ENCODE measurements at places on chromosomes 3 and 15. TPM values are rescaled to one million over a fixed set of nuclear protein-coding genes. Genes with fewer than 3 reads are reported as not detected.

- no peak overlapping the region for H3K27ac ChIP-seq
- H3K4me3 ChIP-seq, result no peak overlapping the region
- no peaks in the 10 kb centered on the region for H3K4me1 ChIP-seq
These were observed 880 bp upstream of the ARMC8 start for GRCh38 chr3:138186221-138186620.

GRCh38 chr3:14687360-14687759, 12.4 kb downstream of the C3orf20 start:
- H3K4me3 ChIP-seq, result no peak overlapping the region
- H3K27ac ChIP-seq, result no peak overlapping the region
- H3K36me3 ChIP-seq, result no peaks in the 10 kb centered on the region

DNA sequence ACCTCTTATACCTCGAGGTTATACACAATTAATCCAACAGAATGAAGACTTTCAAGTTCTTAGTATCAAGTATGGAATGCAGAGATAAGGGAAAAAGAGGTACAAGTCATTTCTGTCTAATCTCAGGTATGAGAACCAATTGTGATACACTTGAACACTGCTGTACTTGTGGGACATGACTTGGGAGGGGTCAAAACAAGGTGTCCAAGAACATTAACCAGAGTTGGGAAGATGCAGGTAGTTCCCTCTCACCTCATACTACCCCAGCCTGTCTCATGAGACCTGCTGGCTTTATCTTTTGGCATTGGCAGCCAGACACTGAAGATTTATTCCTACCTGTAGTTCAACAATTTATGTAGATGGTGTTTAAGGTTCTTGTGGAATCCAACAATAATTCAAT, 209.7 kb downstream of the NR1D2 start:
- no peaks in the 10 kb centered on the region for H3K36me3 ChIP-seq
- peaks cover 7% of the 10 kb centered on the region for H3K4me1 ChIP-seq

DNA sequence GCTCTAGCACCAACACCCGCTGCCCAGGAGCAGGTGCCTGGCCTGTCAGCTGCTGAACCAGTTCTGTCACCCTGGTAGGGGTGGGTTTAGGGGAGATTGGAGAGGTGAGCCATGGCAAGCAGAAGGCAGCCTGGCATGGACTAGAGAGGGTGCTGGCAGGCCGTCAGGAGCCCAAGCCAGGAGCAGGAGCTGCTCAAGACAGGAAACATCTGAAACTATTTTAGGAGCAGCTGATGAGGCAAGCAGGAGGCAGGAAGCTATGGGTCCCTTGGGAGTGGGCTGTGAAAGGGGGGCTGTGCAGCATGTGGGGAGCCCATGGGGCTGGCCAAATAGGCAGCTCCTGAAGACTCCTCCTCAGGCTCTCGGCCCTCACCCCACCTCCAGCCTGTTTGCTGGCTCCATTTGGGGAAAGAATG, 2.3 kb downstream of the INKA1 start:
- peaks cover 6% of the 10 kb centered on the region for H3K36me3 ChIP-seq
- H3K27me3 ChIP-seq, result no peaks in the 10 kb centered on the region
- H3K4me3 ChIP-seq, result no peak overlapping the region
- peak; percentile 90 for DNase-seq
- peaks cover 57% of the 10 kb centered on the region for H3K4me1 ChIP-seq
- peak overlapping the region; percentile 92 for H3K27ac ChIP-seq

The CDHR4 gene
- total RNA-seq, result 27.0 TPM
